ENCODE measurements at places on chromosomes 3 and 15.
A peak's percentile ranks its signal among the peaks of the same experiment; 100 is the strongest.

DNA sequence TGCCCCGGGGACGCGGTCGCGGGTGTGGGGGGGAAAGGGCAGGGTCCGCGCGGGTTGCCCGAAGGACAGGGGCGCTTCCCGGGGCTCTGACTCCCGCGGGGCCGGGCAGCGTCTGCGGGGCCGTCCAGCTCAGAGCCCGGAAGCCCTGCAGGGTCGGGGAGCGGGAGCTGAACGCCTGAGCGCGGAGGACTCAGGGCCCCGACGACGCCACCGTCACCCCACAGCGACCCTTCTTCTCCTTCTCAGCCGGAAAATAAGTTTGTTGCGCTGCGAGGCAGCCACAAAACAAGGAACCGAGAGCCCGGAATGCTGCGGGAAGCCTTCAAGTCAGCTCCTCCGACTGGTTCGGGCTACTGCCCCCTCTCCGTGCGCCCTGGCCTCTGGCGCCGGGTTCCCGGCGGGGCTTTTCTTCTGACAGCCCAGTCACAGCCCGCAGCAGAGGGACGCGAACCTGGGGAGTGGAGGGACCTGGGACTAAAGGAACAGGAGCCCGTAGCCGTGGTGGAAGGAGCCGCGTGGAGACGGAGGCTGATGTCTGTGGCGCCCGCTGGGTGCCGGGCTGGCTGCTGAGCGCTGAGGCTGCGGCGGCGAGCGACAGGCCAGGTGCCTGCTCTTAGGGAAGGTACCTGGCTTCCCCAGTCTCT is 484 bp downstream of the CNTN4 start:
- DNase-seq, result no peak

DNA sequence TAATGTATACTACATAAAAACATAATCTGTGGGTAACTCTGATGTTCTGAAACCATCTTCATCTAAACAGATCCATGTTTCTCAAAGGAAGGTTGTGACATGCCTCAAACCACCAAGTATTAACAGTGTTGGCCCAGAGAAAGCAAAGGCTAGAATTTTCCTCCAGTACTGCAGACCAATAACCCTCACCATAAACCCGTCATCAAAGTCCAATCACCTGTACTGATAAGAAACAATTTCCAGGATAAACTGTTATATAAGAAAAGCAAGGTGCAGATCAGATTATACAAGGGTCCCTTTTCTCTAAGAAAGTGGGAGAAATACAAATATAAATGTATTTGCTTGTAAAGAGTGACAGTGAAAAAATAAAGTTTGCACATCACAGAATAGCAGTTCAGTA is 32.3 kb downstream of the TBC1D2B start:
- no peak for DNase-seq

DNA sequence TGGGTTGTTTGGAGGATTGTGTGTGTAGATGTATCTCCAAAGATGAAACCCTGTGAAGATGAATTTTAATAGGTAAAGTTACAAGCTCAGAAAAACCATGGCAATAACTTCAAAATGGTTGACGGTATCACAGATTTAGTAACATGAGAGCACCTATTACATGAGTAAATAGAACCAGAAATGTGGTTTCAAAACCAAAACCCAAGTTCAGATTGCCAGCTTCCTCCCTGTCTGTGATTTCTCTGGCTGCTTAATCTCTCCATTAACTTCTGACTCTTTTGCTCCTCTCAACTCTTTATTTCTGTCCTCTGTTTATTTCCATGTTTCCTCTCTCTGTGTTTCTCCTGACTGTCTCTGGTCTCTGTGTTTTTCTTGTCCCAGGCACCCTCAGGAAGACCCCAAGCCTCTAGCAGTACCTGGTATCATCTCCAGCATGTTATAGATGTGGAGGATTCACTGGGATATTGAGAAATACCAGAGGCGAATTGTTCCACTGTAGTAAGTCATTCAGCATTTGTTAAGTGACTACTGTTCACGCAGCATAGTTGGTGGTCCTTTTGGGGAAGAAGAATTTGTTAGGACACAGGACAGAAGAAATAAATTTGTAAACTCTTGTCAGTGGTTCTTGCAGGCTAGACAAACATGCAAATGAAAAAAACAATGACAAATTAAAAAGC is 138.8 kb downstream of the BBX start:
- no peak for DNase-seq

DNA sequence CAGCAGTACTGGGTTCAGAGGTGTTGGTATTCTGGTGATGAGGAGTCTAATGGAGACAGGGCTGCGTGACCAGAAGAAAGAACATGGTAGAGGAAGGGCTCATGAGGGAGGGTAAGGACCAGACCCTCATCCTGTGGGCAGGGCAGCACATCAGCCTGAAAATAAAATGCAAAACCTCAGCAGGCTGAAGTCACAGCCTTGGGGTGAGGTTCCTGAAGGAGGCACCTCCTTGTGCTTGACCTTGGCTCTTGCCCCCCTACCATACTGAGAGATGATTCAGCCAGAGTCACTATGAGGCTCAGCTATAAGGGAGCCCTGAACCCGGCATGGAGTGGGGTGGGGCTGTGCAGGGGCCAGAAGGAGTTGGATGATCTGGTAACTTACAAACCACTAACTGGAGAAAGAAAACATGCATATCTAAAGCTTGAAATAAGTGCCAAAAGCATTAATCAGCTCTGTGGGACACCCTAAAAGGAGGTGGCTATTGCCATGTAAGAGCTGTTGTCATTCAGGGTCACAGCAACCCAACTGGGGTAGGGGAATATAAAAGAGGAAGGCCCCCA is 60.2 kb downstream of the CORO2B start:
- DNase-seq, result no peak

- DNase-seq, result no peak
Measured at GRCh38 chr15:79990997-79991334, 20.0 kb upstream of the BCL2A1 start.

DNA sequence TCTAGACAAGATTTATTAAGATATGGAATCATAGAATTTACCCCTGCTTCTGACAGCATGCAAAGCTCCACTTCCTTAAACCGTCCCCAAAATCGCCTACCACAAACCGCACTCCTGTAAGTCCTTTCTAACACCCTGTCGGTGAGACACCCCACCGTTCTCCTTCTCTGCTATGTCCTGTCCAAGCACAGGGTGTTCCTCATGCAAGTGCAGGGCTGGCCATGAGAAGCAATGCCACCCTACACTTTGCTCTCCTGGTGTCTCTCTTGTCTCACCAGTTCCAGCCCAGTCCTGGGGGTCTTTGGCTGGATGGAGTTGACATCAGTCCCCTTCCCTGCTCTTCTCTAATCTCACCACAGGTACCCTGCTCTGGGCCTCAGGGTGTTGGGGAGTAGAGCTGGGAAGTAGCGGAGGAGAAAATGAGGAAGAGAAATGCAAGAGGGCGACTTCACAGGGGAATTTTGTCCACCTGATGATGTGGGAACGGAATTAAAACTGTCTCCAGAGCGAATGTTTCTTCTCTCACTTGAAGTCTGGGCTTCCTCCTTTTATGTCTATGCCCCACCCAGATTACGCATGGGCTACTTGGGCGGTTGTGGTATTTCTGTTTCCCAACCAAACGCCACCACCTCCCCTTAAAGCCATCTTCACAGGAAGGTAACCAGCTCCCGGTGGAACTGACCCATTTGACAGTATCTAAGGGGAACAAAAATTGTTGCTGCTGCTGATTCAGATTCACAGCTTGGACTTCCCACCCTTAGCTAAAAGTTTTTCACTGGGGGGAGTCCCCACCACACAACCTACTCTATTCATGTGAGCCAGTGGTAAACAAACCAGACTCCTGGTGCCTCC is 49.9 kb downstream of the CASR start:
- DNase-seq, result peak; percentile 42

DNA sequence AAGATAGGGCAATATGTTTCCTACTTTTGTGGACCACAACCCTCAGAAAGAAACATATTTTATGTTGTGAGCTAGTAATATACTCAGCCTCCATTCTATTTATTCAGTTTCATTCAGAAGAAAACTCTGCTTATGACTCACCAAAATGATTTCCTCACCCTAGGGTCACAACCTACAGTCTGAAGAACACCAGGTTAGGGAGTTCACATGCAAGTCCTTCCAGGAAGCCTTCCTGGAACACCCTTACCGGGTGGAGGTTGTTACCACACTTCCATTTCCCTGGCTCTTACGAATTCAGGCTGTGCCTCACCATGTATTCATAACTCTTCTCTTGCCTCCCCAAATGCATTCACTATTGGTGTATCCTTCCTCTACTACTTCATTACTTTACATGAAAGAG is 228.0 kb upstream of the ADAMTS9 start:
- DNase-seq, result no peak

DNA sequence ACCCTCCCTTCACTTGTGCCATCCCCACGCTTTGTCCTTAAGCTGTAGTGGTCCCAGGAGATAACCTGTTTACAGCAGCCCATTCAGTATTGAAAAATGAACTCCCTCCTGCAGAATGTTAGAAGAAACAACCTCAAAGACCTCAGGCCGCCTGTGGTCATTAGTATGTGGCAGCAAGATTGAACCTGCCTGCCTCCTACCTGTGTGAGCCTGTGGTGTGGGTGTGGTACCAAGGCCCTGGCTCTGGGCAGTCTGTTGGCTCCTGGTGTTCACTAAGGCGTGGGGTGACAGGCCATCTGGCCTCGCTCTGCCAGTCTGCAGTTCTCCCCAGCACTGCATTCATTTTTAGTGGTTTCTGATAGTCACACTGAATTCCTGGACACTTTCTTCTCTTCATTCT is 21.0 kb downstream of the LSM3 start:
- DNase-seq, result no peak

DNA sequence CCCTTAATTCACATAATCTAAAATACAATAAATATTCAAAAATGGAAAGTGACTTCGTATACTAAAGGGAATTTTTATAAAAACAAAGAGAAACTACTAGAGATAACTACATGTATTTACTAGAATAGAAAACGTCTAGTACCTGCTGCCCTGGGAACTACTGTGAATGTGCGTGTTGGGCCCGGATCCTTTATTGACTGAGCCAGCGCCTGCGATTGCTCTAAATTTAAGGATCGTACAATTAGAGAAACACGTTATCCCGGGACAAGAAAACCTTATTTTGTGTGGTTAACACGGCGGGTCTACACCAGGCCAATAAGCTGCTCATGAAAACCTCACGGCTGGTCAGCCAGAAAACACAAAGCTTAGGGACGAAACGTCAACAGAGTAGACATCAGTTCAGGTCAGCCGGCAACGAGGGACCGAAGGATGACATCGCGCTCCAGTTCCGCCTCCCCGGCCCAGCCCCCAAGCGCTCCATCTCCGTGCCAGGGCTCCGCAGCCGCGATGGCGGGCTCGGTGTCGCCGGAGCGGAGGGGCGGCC is 555 bp downstream of the TM2D3 start:
- no peak for DNase-seq

GRCh38 chr15:90085565-90085964 is 16.7 kb downstream of the IDH2 start:
- DNase-seq, result no peak

GRCh38 chr3:130645261-130645660 is 101.4 kb downstream of the PIK3R4 start:
- DNase-seq, result no peak
